Stimulated activated CD4-positive, alpha-beta T cell treated with anti-CD3 and anti-CD28 coated beads, Interleukin-4, amount 100 ng/mL, for 24 hours (primary cell): ENCODE measurements at places on chromosomes 11 and 22.
A peak's percentile ranks its signal among the peaks of the same experiment; 100 is the strongest.

DNA sequence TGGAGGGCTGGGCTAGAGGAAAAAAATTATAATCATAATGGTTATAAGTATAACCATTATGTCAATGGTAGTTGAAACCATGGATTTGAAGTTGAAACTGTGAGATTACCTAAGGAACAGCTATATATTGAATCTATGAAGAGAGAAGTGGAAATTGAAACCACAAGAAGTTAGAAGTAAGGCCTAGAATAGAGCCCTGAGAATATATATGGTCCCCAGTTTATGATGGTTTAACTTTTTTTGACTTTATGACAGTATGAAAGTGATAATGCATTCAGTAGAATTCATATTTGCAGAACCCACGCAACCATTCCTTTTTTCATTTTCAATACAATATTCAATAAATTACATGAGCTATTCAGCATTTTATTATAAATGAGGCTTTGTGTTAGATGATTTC, 15.0 kb downstream of the AASDHPPT start:
- no peak for DNase-seq

DNA sequence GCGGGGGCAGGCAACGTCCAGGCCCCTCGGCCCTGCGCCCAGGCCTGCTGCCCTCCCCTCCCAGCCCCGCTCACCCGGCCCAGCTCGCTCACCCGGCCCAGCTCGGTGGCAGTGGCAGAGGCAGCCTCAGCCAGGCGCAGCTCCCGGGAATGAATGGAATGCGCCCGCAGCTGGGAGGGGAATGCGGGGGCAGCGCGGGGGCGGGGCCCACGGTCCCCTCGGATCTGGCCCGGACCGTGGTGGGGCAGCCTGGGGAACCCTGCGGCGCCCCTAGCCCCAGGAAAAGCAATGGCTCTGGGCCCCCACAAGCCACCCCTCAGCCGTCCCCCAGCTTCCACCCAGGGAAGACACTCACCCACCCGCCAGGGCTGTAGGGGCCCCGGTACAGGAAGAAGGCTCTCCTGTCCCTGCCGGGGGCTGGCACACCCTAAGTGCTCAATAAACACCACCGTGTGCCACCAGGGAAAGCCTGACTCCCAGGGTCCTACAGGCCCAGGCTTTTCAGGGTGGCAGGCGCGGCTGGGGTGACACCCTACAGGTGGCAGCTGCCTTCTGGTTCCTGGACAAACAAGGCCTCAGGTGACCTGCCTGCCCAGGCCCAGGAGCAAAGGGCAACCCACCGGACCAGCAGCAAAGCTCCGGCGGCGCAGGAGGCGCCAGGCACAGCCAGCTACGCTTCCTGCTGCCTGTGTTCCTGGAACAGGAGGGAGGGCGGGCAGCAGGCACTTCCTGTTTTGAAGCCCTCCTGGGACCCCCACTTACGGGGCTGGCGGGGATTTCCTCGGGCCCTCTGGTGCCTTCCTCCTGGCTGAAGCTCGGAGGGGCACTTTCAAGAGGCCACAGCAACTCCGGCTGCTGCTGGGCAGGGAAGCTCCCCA, 13.8 kb downstream of the PLXNB2 start:
- DNase-seq, result no peak

DNA sequence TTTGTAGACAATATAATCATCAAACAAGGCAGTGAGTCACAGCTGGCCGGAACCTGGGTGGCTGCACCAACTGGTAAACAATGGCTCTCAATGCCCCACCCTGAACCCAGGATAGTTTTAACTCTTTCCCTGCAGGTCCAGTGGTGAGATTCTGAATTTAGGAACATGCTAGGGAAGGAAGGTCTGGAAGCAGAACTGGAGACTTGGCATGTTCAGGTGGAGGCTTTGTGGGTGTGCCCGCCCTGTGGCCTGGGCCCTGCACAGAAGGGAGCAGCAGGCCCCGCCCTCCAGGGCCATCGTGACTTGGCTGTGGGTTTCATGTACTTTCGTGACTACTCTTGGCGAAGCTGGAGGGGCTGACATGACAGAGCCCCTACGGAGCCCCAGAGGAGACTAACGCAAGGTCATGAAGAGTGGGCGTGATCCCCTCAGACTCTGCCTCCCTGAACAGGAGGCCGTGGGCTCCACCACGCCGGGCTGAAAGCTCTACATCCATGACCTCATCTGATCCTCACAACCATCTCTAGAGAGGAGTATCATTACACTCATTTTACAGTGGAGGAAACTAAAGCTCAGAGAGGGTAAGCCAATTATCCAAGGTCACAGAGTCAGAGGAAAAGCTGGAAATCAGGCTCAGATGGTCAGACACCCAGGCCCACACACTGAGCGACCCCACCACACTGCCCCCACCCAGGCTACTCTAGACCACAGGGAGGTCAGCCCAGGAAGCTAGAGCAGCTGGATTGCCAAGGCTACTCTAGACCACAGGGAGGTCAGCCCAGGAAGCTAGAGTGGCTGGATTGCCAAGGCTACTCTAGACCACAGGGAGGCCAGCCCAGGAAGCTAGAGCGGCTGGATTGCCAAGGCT, 27.3 kb downstream of the MAFF start:
- DNase-seq, result no peak

- no peak for DNase-seq
These were observed 812.6 kb downstream of the OPCML start for GRCh38 chr11:132719684-132720083.

- DNase-seq, result no peak
These were observed 36.3 kb downstream of the AP2A2 start for GRCh38 chr11:961921-962320.

DNA sequence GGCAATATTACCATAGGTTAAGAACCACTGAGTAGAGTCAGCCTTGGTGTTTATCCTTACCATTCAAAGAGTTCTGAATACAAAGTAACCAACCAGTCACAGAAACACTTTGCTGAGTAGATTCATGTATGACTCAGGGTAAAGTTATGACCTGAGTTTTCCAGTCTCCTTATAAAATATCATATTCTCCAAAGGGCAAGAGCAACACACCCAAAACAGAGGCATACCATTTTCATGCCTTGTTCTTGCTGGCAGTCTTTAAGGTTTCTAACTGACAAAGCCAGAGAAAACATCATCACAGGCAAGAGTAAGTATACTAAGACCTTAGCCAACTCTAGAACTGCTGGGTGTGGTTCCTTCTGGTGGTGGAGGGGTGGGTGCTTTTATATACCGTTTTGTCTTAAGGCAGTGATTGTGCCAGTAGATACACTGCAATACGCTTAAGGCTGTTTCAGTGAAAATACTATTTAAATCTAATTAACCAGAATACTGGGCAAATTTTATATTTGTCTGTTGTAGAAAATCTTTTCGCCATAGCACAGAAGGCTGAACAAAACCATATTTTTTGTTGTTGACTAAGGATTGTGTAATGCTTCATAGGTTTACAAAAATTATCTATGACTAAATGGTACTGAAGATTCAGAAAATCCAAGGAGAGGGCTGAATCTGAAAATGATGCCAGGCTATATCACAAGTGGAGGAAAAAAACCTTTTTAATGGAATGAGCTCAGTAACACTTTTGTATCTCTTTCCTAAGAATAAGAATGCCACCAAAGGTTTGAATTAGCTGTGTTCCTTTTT, 3.0 kb downstream of the ATL3 start:
- DNase-seq, result no peak

DNA sequence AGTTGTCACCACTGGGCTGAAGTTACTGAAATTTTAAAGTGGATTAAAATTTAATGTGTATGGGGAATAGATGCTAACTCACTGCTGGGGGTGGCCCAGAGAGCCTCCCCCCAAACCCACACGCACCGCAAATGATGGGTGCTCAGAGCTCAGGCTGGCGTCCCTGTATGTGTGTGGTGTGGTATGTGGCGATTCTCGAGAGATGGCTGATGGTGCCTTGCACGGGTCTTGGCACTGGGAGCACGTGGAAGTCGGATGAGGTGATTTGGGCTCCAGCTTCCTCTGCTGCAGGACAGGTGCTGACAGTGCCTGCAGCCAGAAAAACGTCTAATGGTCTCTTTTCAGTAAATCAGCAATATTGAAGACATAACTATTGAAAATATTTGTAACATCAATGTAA, 1473.3 kb downstream of the TBC1D22A start:
- DNase-seq, result no peak

- no peak for DNase-seq
These were observed 42.3 kb upstream of the NFRKB start for GRCh38 chr11:129937592-129938238.

- DNase-seq, result no peak
These were observed 48.2 kb downstream of the ST3GAL4 start for GRCh38 chr11:126403658-126404057.

- DNase-seq, result peak; percentile 45
These were observed 76.0 kb downstream of the CWC15 start for GRCh38 chr11:94897330-94897768.

- no peak for DNase-seq
These were observed 1.1 kb upstream of the LRRC75B start for GRCh38 chr22:24593836-24594568.

- DNase-seq, result no peak
These were observed 522 bp downstream of the CORO1B start for GRCh38 chr11:67442504-67443404.

DNA sequence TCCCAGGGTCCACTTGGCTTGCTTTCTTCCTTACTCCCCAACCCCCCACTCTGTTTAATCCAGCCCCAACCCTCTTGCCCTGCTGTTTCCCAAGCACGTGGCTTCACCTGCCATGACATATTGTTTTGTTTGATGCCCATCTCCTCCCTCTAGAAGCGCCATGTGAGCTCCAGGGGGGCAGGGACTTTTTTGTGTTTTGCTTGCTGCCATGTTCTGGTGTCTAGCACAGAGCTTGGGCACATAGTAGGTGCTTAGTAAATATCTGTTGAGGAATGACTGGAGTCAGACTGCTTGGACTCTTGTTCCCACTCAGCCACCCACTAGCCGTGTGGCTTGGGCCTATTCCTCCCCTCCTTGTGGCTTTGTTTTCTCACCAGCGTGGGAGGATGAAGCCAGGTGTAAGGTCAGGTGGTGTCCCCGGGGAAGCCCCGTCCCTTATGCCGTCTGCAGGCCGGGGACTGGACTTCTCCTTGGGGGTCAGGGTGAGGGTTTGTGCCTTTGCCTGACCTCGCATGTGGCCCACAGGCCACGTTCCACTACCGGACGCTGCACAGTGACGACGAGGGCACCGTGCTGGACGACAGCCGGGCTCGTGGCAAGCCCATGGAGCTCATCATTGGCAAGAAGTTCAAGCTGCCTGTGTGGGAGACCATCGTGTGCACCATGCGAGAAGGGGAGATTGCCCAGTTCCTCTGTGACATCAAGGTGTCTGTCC, 3.8 kb downstream of the AIP start:
- DNase-seq, result peak; percentile 45

DNA sequence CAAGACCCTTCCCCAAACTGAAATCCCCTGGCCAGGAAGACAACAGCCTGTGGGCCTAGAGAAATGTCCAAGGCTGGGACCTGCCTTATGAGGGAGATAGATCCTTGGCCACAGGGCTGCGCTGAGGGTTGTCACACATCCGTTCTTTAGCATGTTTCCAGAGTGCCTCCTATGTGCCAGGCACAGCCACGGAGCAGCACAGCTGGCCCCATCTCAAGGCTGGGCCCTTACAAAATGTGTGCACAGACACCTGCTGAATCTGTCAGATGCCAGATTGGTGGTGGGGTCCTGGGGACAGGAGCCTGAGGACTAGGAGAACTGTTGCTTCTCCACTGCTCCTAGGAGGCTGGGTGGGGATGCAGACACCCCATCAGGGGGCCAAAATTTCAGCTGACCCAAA, 11.2 kb downstream of the GRIK4 start:
- no peak for DNase-seq

GRCh38 chr22:36145881-36146280, 14.7 kb downstream of the APOL3 start:
- no peak for DNase-seq

DNA sequence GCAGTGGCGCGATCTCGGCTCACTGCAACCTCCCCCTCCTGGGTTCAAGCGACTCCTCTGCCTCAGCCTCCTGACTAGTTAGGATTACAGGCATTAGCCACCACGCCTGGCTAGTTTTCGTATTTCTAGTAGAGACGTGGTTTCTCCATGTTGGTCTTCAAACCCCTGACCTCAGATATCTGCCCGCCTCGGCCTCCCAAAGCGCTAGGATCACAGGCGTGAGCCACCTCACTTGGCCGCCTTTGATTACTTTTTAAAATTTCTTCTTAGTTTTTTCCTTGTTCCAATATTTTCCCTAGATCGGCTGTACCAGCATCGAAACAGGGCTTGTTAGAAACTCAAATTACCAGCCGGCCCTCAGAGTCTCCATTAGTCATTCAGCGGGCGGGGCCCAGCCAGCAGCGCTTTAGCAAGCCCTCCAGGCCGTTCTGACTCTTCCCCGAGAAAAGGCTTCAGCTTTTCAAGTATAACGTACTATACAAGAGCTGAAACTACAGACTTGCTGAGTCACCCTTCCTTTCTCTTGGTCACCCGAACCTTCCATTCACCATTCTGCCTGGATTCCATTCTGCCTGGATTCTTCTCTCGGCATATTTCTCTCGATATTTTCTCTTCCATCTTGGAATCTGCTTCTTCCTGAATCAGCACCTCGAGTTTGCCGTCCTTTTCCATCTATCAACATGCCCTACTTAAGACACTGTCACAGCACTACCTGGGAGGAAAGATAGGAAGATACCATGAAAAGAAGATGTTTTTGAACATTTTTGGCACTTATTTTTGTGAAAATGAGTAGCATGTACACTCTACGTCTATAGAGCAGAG, 6.7 kb upstream of the CAPRIN1 start:
- peak; percentile 7 for DNase-seq

DNA sequence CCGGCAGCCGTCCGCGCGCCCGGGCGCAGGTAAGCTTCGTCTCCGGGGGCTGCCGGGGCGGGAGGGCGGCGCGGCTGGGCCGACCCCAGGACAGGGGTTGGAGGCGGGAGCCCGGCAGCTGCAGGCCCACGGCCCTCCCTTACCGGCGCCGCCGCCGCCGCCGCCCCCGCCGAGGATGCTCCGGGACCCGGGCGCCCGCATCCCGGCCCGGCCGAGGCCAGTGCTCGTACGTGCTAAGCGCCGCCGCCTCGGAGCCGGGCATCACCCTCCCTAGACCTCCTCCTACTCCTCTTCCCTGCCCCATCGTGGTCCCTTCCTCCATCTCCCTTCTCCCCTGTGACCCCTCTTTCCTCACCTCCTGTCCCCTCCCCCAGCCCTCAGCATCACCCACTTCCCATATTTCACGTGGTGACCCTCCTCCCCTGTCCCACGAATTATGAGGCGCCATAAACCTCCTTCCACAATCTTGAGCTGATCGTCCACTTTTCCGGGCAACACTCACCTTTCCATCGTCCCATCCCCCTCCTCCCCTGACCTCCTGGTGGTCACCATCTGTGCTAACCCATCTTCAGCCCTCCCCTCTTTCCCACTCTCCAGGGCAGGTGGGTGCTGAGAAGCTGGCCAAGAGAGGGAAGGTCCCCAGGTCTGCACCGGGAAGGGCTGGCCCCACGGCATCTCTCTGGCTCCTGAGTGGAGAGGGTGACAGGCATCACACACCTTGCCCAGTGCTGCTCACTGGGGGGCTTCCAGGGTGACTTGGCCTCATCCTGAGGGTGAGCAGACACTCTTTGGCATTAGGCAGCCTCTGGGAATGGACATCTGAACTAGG, 612 bp downstream of the ASPHD2 start:
- no peak for DNase-seq

- DNase-seq, result no peak
These were observed 16.5 kb downstream of the USP35 start for GRCh38 chr11:78205256-78205655.
